ENCODE measurements at places on chromosomes 2 and 18.

DNA sequence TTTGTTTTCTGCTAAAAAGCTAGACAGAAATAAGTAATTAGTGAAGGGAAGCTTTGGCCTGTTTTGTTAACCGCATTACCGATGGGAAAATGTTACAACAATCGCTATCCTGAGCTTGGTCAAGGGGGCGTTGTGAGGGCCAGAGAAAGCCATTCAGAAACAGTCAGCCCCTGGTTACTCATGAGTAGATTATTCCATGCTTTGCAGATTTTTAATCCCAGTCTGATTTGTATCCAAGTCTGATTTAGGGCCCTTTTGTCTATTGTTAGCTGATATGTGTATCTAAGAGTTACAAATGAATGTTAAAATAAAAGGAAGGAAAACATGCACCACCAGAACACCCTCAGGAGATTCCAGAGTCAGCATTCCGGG is 99.1 kb downstream of the PRPF40A start:
- no peak for DNase-seq

DNA sequence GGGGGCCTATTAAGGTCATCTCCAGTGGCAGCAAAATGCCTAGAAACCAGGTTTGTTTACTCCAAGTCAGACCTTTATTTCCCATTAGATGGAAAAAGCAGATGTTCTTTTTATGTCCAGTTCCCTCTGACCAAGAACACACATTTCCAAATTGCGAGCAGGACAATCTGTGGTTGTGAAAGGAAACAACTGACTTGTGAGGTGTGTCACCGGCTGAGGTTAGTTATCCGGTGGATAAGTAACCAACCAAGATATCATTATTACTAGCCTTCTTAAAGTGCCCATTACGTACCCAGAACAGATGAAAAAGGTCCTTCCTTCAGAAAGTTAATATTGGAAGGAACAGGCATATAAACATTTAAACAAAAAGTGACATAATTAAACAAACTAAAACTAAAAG is 112.9 kb downstream of the THADA start:
- no peak for DNase-seq

- DNase-seq: no peak
These were observed 559.8 kb downstream of the SUCLG1 start for GRCh38 chr2:83899271-83899670.

GRCh38 chr2:224103651-224104050 is 64.6 kb upstream of the SERPINE2 start:
- DNase-seq: no peak

GRCh38 chr2:222142027-222142426 is 156.8 kb downstream of the PAX3 start:
- no peak for DNase-seq

GRCh38 chr18:616380-616995 is 19.7 kb downstream of the CLUL1 start:
- DNase-seq: no peak

- DNase-seq: no peak
These were observed 60.1 kb downstream of the ITGB6 start for GRCh38 chr2:160139991-160140390.

DNA sequence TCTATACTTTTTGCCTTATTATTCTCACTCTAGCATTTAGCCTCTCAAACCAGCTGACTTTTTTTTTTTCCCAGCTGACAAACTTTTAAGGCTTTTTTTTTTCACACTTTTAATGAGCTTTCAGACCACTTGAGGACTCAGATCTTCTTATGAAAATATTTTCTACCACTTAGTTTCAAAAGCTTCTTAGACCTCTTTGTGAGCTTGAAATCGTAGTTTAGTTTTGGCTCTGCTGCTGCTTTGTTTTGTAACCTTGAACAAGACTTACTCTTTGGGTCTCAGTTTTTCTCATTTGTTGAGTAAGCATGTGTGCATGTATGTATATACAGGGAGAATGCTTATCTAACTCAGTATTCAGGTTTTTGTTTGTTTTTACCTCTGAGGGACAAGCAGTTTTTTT is 3.5 kb downstream of the NBEAL1 start:
- no peak for DNase-seq

DNA sequence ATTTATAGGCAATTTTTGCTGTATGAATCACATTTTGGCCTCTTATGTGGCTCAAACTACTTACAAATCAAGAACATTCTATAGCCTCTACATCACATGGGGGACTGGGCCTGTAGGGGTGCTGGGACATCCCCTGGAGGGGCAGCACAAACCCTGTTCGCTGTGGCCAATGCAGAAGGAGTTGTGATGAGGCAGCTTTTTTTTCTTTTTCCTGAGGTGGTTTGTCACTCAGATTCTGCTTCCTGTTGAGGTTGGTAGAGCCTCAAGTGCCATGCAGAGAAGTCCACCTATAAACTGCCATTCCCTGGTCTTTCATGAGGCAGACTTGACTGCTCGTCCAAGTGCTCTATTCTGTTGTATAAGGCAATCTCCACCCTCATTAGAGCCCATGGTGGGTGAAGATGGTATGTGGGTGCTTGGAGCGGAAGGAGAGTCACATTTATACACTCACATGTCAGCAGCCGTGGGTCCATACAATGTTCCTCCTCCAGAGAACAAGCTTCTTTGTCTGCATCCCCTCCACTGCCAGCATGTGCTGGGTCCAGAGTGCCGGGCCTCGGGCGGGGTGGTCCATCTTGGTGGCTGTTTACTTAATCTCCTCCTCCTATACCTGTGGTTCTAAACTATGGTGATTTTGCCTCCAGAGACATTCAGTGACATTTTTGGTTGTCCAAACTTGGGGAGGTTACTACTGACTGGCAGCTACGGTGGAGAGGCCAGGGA is 120.3 kb downstream of the ACOXL start:
- no peak for DNase-seq

DNA sequence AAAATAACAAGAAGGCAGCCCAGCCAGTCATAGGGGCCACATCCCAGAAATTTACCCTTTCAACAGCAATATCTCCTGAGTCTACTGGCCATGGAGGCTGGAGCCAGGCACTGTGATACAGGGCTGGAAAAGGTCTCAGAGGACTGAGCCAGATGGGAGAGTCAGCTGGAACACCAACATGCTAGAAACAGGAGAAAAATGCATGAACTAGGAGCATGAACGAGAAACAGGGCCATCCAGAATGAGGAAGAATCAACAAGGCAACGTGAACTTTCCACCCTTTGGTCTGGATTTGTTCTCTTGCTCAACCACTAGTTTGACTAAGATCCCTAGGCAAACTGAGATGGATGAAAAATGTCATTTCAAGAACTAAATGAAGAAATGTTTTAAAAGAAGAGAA is 13.1 kb downstream of the PID1 start:
- DNase-seq: no peak

- peak; percentile 45 for DNase-seq
These were observed 47.6 kb downstream of the PDE1A start for GRCh38 chr2:182379241-182379640.

DNA sequence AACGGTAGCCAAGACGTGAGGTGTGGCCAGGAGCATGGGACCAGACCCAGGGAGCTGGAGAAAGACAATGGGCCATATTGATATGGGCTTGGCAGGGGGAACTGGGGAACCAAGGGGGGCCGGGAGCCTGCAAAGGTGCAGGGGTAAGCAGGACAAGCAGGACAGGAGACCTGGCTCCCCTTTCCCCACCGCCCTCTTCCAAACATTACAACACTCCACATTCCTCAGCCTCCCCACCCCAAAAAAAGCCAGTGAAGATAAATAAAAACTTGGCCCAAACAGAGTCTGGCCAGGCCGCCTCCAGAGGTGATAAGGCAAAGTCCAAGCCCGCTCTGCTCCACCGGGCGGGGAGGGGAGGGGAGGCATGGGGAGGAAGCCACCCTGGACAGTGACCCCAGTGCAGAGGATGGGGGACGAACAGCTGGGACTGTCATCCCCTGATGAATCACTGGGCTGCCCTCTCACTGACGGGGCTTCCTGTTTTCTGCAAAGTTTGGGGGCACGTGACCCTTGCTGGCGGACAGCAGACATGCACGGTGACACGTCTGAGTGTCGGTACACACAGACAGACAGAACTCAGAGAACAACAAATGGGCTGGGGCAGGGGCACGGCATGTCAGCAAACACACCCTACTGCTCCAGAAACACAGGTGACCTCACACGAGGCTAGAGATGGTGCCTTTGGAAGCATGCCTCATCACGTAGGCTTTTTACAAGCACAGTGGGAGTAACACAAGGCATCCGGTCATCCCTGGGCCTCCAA is 100.2 kb downstream of the TNS1 start:
- no peak for DNase-seq

DNA sequence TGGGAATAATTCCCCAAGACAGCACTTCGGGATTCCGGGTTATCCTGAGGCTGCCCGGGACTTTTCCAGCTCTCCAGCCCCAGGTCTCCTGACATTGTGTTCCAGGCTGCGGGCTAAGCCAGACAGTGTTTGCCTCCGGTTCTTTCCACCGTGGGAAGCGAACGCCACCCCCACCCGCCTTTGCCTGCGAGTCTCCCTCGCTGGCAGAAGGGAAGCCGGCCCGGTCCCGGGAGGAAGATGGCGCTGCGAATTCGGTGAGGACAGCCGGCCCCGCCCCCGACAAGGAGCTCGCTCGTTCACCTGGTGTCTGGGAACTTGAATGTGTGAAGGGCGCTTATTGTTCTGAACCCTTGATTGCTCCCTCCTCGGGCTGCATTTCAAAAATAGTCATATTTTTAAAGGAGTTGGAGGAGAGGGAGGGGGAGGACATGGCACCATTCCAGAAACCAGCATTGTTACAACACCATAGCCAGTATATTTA is 2.9 kb downstream of the LRATD1 start:
- peak; percentile 90 for DNase-seq

- DNase-seq: no peak
These were observed 59.3 kb upstream of the ALPP start for GRCh38 chr2:232319067-232319802.

- DNase-seq: no peak
These were observed 45.1 kb downstream of the CDH19 start for GRCh38 chr18:66558773-66559172.

DNA sequence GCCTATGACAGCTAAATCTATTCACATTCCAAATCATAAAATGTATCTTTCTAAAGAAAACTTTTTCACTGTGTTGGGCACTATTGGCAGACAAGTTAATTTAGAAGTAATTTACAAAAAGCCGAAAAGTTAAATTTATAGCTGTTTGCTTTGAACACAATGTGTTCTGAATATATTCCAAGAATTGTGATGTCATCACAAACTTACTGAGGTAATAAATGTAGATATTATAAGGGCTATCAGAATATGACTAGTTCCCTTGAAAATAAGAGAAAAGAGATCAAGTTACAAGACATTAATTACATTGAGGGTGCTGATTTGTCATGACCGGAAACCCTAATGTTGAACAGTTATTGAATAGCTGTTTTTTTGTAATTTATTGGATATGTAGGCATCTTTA is 153.9 kb upstream of the SCN7A start:
- DNase-seq: no peak

DNA sequence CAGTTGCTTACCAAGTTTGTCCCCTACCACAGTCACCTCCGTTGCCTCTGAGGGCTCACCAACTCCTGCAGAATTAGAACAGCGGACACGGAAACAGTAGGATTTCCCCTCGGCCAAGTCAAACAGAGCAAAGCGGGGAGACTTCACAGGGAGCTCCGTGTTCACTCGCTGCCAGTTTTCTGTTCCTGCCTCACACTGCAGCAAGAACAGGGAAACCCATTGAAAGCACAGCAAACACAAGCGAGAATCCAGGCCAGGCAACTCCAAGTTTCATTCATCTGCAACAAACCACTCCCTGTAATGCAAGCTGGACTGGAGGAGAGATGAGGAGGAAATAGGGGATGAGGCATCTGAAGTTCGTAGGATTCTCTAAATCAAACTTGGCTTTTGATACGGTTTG is 84.2 kb downstream of the MYOM1 start:
- DNase-seq: no peak
